ENCODE measurements at places on chromosomes 1 and 21.

- no peak for DNase-seq
Observed at GRCh38 chr1:45172005-45172404, 34.4 kb downstream of the ZSWIM5 start.

DNA sequence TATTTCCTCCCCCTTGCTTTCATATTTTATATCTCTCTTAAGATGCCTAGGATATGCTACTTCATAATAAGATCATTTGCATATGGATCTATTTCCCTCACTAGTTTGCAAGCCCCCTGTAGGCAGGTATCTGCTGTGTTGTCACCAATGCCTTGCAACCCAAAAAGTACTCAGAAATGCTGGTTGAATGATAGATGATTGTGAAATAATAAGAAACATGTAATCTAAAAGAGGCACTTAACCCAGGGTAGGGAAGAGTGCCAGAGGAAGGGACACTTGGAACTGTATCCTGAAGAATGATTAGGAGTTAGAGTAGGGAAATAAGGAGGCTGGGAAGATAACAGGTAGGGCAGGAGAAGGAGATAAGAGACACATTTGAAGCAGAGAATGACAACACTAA, 12.3 kb downstream of the ATPAF1 start:
- DNase-seq = no peak

DNA sequence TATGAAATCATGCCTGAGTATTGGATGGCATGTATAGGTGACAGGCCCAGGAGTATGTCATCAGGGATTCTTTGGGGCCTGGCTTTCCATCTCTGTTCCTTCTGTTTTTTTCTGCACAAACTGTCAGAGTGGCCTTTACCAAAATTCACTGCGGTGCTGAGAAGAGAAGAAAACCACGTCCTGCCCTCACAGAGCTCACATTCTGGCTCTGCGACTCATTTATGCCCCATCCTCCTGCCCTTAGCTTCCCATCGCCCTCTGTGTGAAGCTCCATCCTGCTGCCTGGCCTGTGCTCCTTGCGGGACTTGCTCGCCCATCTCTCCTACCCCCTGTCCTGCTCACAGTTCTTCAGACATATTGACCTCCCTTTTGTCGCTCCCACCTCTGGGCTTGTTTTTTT, 73.4 kb downstream of the HUNK start:
- DNase-seq = no peak

GRCh38 chr1:155086128-155086741, 7.6 kb downstream of the EFNA3 start:
- DNase-seq = peak; percentile 70

GRCh38 chr1:244089561-244089960, 38.5 kb downstream of the ZBTB18 start:
- no peak for DNase-seq
